ENCODE measurements at places on chromosomes 2 and 18.

DNA sequence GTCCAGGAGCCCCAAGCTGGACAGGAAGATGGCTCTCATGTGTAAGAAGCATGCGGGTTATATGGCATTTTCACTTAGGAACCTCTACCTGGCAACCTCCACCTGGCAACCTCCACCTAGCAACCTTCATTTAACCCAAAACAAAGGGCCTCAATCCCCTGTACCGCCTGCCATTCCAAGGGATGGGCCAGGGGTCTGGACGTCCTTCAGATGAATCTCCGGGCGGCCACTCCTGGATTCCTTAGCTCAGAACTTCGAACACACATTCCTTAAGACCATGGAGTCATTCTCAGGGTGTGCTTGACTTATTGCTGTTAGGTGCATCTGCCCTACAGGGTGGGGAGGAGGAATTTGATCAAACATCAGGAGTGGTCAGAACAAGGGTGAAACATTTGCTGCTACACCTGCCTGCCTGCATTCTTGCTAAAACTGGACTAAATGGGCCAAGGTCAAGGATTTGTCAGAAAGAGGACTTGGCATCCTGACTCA, 277.6 kb downstream of the PHLPP1 start:
- DNase-seq = no peak

DNA sequence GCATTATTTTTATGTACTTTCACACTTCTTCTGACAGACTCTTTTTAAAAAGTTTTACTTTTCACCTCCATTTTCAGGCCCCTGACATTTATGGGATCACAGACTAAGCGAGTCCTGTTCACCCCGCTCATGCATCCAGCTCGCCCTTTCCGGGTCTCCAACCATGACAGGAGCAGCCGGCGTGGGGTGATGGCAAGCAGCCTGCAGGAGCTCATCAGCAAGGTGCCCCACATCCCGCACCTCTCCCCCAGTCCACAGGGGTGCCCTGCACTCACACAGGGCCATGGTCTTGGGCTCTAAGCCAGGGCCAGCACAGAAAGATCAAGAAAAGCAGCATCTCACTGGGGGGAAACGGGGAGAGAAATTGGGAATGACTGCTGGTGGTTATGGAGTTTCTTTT, 8.6 kb downstream of the CIDEA start:
- DNase-seq = no peak

DNA sequence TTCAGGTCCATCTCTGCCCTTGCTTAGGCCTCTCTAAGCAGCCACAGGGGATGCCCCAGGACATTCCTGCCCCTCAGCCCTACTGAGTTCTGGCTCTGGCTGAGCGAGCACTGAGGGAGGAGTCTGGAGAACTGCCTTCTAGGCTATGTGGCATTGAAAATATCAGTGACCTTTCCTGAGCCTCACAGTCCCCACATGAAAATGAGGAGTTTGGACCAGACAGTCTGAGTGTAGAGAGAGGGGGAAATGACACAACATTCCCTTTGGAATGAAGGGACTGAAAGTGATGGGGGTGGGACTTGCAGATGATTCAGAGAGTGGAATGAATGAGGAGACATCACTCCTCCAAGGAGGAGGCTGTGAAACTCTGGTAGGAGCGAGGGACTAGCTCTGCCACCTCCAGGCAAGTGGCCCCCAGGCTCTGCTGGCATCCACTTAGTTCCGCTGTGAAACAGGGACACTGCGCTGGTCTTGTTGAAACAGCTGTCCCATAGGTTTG, 8.0 kb downstream of the TNS1 start:
- no peak for DNase-seq

- DNase-seq = no peak
Measured at GRCh38 chr2:160428405-160428763, 65.2 kb downstream of the RBMS1 start.

DNA sequence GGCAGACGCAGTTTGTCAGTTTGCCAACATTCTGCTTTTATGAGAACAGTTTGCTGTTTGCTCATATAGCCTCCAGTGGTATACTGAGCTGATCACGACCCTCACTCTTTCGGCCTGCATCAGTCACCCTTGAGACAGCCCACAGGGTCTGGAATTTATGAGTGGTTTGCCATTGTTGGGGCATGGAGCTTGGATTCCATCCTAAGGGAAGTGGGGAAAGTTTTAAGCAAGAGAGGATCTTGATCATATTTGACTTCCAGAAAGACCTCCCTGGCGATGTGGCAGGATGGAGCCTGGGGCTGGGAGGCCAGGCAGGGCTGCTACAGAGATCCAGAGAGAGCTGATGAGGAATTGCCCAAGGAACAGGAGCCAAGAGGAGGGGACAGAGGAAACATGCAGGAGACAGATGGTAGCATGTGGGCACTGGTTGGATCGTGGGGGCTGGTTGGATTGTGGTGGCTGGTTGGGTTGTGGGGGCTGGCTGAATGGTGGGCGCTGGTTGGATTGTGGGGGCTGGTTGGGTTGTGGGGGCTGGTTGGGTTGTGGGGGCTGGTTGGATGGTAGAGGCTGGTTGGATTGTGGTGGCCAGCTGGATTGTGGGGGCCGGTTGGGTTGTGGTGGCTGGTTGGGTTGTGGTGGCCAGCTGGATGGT, 27.3 kb upstream of the GPR17 start:
- no peak for DNase-seq

DNA sequence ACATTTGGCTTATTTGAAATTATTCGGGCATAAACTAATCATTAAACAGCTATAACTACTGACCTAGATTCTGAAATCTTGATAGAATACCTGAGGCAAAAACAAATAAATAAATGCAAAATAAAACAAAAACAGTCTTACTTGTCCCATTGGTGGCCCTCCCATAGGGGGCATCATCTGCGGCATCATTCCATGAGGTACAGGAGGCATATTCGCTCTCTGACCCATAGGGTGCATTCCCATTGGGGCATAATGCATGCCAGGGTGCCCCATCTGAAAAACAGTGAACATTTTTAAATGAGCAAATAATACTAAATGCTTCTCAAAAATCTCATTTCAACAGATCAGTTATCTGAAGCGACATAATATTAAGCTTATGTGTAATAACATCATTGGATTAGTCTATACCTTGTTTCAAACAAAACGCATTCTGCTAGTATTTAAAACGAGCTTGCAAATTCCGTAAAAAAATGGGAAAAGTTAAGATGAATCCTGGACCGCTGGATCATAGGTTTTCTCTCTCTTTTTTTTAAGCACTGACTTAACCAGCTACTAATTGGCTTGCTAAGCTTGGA, 1.3 kb downstream of the PRPF40A start:
- peak; percentile 54 for DNase-seq

DNA sequence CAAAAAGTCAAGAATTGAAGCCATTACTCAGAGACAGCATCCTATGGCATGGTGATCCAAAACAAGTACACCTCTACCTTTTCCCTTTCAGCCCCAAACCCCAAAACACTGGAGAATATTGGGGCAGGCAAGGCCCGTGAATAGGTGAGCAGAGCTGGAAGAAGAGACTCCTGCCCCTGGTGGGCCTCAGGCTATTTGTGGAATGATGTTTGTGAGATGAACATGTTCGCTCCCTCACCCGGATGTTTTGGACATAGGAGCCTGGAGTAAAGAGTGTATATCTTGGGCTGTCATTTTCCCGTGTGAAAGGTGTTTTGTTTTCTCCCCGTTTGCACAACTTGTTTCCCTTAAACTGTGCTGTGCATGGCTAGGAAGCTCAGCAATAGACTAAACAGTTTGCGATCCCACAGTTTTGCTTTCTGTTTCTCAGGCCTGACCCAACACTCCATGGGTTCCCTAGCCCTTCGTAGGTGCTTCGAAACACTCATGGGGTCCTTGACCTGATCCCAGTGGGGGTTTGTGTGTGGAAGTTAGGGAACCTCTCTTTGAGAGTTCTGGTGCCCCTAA, 136.5 kb upstream of the TNP1 start:
- DNase-seq = no peak

GRCh38 chr2:177161741-177162460, 50.7 kb upstream of the HNRNPA3 start:
- DNase-seq = peak; percentile 32

DNA sequence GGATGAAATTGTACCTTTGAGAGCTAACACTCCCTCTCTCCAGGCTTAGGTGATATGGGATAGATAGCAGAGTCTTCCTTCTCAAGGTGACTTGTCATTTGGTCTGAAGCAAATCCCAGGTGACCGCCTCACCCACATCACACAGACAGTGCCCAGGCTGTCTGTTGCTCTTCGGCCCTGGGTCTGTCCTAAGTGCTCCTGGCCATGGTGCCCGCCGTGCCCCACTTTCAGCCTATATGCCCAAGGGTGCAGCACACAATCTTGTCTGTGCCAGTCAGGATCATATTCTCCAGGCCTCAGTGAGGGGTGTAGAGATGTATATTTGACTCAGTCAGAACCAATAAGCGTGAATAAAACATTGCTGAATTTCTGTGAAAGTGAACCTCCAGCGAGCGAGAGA, 326.8 kb downstream of the DYSF start:
- DNase-seq = no peak

DNA sequence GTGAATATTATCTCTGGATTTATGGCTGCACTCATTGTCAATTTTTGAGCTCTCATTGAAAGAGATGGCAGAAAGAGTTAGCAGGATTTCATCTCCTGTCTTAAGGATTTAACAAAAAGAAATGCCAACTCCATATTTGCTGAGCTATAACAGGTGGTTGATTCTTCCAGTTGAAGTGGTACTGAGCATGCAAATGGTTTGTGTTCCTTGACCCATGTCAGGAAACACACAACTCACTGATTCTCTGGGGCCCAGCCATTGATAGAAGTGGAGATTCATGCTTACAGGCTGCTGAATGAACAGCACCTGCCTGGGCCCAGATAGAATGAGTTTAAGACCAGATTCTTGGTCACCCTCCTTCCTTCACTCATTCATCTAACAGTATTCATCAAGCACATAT, 128.8 kb downstream of the CERS6 start:
- peak; percentile 51 for DNase-seq

GRCh38 chr18:6270771-6271216, 143.9 kb downstream of the L3MBTL4 start:
- no peak for DNase-seq

GRCh38 chr2:8215159-8215863, 466.5 kb upstream of the ID2 start:
- DNase-seq = no peak

- no peak for DNase-seq
Measured at GRCh38 chr2:237314198-237314597, 99.8 kb downstream of the COL6A3 start.

GRCh38 chr2:151258121-151258520, 3.5 kb downstream of the RBM43 start:
- DNase-seq = no peak

- no peak for DNase-seq
Measured at GRCh38 chr2:23947350-23947749, 7.1 kb downstream of the UBXN2A start.

DNA sequence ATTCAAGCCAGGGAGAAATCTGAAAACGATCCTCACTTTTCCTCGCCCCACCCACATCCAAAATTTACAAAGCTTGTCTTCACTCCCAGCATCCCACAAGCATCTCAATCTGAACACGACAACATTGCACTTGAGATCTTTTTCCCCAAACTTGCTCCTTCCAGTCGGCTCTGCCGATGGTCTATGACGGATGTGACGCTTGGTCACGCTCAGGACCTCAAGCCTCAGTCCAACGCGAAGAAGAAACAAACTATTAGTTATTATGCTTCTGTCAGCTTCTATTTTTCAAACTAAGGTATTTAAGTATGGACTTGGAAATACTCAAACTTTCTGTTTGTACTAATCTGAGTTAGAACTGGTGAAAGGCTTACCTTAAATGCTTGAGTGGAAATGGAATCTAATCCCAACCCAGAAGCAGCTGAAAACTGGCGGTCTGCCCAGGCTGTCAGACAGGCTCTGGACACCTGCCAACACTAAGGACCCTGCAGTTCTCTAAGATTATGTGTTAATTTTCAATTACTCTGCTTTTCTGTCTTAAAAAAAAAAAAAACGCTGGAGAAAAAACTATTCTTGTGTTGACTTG, 132.1 kb upstream of the DNMT3A start:
- peak; percentile 79 for DNase-seq

GRCh38 chr2:102520009-102520408, 47.0 kb downstream of the SLC9A4 start:
- DNase-seq = peak; percentile 28

DNA sequence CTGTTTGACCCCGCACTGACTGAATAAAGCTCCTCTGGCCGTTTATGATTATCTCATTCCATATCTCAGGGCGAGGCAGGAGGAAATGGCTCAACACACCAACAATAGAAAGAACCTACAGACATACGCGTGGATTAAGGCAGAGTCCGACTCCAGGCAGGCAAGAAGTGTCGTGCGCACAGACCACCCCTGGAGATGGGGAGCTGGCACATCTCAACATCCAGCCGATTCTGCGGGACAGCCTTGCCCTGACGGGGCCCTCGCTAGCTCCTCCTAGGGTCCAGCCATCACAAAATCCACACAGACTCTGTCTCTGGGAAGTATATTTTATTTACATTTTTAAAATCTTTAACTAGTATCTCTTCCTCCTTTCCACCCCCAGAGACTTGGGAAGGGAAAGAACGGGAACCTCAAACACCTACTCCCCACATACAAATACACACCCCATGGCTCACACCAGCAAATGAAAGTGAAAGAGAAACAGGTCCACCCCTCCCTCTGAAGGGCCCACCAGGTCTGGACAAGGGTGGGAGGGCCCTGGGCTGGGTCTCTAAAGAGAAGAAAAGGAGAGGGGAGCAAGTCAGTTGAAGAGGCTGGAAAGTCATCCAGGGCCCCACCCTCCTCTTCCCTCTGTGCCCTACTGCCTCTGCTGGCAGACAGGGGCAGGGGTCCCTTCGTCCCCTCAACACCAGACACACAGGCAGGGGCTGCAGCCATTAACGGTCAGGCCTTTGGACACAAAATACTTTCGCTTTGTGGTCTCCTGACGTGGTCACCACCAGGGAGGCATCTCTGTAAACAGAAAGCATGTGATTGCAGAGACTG, 3.2 kb downstream of the GPBAR1 start:
- DNase-seq = no peak

DNA sequence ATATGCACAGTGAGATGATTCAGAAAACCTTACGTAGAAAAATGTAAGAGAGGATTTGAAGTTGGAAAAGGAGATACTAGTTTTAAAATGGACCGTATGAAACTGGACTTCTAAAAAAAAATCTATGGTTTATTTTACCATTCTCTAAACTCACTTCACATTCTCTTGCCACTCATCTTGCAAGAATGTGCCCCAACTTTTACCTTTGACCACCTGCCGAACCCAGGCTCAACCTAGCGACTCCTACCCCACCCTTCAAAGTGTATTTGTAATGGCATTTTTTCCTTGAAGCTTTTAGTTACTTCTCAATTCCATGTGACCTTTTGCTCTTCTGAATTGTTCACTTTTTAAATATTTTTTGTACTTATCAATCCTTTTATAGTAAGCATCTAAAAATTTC, 160.8 kb downstream of the PHLPP1 start:
- no peak for DNase-seq

GRCh38 chr2:226783885-226784284, 15.7 kb downstream of the IRS1 start:
- DNase-seq = no peak

Measured in eye (tissue), 1 donor.